ENCODE measurements at places on chromosomes 2 and 18.

- no peak for DNase-seq
Observed at GRCh38 chr18:5625076-5625475, 81.3 kb upstream of the EPB41L3 start.

- no peak for DNase-seq
Observed at GRCh38 chr18:74286106-74286855, 5.5 kb downstream of the CYB5A start.

- DNase-seq: no peak
Observed at GRCh38 chr18:41771973-41772372, 183.1 kb upstream of the PIK3C3 start.

DNA sequence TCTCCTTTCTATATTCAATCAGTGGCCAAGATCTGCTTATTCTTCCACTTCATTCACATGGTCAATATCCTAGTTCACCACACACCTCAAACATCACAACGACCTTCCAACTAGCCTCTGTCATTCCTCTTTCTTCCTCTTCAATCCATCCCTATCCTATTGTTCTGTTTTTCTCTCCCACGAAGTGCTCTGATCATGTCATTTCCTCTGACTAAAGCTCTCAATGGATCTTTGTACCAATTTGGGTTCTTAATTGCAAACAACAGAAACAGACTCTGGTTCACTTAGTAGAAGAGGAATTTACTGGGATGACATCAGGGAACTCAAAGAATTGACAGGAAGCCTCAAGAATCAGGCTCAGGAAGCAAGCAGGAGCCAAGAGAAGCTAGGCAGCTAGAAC lies 23.5 kb downstream of the WNT10A start:
- no peak for DNase-seq

DNA sequence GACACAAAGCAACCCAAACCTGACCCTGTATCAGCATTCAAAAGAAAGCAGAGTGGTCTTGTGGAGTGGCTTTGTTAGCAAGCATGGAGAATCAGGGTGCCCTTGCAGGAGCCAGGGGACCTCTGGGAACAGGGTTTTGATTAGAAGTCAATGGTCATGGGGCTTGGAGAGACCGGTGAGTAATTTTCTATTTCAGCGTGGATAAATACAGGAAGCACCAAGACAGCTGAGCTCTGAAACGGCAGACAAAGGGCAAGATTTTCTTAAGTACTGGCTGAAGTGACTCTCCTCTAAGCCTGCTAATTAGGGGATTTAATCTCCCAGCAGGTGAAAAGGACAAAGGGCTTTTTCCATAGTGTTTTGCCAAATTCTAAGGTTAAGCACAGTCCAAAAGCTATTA lies 78.0 kb upstream of the GAREM1 start:
- DNase-seq: no peak

DNA sequence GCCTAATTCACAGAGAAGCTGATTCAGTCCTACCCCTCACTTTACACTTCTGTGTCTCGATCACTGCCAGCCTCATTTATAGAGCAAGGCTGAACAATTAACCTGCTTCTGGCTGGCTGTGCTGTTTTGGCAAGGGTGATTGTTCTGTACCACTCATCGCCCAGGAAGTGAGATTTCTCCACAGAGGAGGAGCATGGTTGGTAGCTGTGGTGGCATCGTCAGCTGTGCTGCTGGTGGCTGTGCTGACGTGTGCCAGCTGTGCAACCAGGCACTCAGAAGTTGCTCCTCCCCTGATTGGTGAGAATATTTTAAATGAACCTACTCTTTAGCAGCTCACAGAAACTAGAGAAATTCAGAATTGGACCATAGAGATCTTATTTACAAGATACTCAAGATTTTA lies 158.3 kb downstream of the EML6 start:
- no peak for DNase-seq

DNA sequence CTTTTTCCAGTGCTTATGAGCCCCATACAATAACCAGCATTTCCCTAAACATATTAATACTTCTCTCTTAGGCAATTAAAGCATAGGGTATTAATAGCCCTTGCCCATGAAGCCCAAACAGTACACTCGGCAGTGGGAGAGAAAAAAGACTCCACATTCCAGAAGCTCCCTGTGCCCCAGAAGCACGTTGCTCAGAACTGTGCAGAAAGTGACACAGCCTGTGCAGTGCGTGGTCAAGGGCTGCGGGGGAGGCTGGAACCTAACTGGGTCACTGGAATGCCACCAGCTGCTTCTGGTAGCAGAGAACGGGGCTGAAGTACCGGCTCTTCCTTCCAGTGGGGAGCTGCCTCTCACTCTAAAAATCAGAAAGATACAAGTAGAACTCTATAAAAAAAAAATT lies 32.7 kb downstream of the EIPR1 start:
- no peak for DNase-seq

GRCh38 chr2:12207491-12207890 lies 461.1 kb downstream of the LPIN1 start:
- DNase-seq: no peak

DNA sequence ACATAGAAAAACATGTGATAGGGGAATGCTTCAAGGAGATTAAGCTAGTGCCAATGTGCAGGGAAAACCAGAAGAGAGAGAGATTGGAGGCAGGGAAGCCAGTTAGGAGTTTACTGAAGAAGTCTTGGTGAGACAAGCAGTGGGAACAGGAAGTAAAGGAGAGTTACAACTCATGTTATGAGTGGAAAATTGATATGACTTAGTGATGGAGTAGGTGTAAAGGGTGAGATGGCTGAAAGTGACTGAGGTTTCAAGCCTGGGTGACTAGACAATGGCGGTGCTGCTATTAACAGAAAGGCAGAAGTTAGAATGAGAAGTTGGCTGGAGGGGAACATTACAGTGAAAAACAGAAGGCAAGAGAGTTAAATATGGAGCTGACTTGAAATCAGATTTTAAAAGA lies 16.5 kb downstream of the DOK1 start:
- DNase-seq: no peak

DNA sequence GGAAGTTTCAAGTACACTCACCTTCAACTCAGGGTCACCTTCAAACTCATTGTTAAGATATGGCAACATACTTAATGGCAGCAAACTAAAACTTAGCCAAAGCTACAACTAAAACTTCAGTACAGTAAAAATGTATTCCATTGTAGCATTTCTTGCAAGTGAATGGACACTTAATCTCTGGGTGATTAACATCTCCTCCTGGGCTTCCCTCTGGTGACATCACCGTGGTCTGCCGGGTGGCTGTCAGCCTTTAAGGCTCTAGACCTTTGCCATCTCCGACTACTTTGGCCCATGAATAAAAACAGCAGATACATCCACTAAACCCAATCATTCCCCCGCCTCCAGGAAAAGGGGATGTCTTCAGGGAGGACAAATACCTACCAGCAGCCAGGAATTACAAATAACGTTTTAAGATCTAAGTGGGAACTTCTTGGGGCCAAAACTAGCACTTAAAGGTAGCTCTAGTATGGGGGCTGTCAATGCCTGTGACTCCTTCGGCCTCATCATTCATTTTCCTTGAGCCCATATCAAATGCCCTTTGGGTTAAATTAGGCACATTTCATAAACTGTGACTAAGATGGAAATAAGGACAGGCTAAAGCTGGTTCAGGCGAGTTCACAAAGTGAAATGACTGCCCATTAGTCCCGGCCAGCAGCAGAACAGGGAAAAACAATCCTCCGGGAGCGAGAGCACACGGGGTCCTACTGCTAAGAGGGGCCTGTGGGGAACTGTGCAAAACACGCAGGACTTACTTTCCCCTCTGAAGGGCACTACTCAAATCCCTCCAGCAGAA lies 1.1 kb downstream of the TFCP2L1 start:
- DNase-seq: no peak

GRCh38 chr2:146412625-146413024 lies 1432.2 kb upstream of the ACVR2A start:
- no peak for DNase-seq

- no peak for DNase-seq
Observed at GRCh38 chr2:64410671-64411070, 43.3 kb upstream of the LGALSL start.

- no peak for DNase-seq
Observed at GRCh38 chr2:59754011-59754735, 799.3 kb downstream of the BCL11A start.

DNA sequence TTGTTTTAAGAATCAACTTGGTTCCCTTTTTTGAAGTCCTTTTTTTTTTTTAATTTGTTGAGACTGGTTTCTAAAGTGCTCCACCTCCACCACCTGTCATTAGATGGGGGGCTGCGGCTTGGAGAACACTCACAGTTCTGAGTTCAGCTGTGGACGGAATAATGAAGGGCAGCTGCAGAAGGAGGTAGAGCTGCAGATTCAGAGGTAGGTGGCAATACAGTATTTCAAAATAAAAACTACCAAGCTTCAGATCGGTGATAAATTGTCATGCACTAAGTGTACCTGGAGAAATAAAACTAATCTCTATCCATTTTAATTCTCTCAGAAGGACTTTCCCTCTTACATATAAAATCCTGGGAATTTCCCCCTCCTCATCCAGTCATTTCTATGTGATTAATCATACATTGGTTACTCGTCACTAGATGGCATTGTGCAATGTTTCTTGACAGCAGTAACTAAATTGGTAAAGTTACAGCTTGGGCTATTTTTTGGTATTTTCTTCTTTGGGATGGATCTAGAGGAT lies 81.1 kb upstream of the SLC39A10 start:
- DNase-seq: no peak

All from GM18507 (cell line).